T-helper 1 cell (primary cell): ENCODE measurements at places on chromosomes 6 and 20.

- DNase-seq = no peak
These were observed 62.6 kb downstream of the FAM50B start for GRCh38 chr6:3911614-3912336.

DNA sequence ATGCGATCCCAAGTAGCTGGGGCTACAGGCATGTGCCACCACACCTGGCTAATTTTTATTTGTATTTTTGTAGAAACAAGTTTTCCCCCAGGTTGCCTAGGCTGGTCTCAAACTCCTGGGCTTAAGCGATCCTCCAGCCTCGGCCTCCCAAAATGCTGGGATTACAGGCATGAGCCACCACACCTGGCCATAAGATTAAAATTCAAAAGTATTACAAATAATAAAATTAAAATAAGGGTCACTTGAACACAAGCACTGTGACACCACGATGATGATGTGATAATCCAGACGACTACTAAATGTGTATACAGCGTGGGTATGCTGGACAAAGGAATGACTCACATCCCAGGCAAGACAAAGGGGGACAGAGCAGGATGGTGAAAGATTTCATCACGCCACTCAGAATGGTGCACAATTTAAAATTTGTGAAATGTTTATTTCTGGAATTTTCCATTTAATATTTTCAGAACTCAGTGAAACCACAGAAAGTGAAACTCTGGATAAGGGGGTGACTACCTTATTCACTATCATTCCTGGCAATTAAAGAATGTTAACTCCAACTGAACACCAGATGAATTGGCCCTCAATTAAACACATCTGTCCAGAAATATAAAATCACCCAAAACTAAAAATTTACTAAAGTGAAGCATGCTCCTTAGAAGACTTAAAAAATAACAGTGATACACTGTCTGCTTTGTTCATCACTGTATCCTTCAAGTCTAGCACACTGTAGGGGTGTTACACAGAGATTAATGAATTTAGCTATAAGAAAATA, 13.1 kb downstream of the B4GALT5 start:
- DNase-seq = no peak

DNA sequence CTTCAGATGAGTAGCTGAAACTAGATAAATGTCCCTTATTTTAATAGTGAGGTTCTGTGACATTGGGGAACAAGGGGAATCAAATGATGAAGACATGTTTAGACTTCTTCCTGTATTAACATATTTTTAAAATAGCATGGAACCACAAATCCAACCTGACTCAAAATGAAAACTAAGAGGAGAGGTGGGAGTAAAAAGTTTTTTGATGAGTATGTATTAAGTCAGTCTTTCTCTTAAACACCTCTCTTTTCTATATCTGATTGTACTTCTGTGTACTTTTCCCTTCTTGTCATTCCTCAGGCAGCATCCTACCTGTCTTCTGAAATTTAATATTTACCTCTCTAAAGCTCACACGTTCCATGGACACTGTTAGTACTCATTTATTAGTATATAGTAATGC, 8.7 kb upstream of the SDHAF4 start:
- no peak for DNase-seq

GRCh38 chr6:106670236-106670635, 40.9 kb downstream of the QRSL1 start:
- DNase-seq = no peak

- DNase-seq = no peak
These were observed 123.8 kb downstream of the QKI start for GRCh38 chr6:163538331-163538730.

GRCh38 chr6:57198926-57199636, 23.0 kb downstream of the RAB23 start:
- DNase-seq = no peak

DNA sequence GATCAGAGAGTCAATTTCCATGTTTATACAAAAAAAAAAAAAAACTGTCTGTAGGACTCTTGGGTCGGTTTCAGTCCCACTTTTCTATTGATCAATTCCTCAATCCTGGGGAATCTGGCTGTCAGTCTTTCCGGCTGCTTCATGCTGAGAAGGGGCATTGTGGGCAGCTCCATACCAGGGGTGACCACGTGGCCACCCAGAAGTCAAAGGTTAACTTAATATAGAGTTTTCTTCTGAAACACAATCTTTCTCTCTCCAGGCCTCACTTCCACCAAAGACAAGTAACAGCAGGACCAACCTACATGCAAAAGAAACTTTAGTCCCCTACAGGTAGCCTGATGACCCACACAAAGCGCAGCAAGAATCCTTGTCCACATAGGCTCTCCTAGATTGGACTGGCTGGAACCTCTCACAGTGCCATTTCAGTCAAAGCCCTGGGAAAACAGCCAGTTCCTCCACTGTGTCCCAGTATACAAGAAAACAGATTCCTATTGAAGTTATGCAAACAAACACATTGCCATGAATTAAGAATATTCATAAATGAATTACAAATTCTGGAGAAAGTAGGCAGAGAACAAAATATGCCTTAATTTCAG, 18.5 kb upstream of the SERPINB9 start:
- DNase-seq = no peak

- peak; percentile 12 for DNase-seq
These were observed 45.6 kb upstream of the RAB23 start for GRCh38 chr6:57267586-57268293.

DNA sequence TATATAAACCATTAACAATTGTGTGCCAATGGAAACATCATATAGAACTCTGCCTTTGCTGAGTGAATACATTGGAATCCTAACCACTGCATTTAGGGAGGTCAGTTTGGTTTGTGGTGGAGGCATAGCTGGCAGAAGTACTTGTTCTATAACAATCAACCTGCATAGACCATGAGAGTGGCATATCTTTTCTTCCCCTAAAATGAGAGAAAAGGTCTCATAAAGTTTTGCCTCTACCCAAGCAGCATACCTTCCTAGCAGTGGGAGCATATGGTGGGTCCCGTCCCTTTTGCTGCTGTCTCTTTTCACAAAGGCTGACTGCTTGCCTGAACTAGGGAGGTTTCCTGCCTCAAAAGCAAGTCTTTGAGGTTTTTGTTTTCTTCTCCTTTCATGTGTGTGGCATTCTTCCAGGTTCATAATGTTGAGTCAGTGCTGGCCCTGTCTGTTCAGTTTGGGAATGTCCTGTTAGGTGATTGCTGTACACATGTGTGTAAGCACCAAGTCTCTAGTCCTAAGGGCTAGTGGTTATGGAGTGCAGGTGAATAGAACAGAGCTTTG, 61.2 kb upstream of the SUPT3H start:
- DNase-seq = no peak

GRCh38 chr6:161755080-161755479, 481.2 kb upstream of the AGPAT4 start:
- no peak for DNase-seq

DNA sequence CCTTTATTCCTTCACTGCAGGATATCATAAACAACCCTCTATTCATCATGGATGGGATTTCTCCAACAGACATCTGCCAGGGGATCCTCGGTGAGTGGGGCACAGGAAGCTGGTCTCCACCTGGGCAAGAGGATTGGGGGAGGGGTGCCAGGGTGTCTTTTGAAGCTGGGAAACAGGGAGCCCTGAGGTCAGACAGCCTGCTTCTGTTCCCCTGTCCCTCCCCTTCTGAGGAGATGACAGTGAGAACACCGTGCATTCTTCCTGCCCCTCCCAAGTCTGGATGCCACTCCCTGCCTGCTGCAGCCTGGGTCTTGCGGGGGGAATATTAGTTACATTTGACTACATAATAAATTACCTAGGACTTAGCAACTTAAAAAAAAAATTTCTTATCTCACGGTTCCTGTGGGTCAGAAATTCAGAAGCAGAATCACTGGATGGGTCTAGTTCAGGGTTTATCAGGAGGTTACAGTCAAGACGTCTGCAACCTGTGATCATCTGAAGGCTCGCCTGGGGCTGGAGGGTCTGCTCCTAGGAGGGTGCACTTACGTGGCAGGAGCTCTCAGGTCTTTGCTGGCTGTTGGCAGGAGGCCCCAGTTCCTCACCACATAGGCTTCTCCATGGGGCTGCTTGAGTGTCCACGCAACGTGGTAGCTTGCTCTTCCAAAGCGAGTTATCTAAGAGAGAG, 11.4 kb downstream of the CAPN11 start:
- no peak for DNase-seq

DNA sequence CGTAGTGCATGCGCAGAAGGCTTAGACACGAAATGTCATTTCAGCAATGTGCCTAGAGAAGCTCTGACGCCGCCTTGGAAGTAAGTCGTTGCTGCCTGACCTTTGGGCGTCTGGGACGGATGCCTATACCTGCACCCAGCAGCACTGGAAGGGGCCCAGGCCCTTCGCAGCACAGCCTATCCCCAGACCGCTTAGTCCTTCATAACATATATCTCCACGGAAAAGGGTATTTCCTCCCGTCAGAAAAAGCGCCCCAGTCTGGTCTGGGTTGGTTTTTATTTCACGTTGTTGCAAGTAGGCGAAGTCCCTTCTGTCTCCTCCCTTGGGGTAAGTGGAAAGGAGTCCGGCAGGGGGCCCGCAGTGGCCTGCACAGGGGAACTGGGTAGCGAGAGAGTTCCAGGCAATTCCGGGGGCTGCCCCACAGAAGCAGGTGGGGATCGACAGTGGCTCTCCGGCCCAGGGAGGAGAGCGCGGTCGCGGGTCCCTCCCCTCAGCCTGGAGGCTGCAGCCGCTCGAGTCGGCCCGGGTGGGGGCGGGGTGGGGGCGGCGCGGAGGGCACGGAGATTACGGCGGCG, 559 bp upstream of the EYA4 start:
- DNase-seq = no peak

DNA sequence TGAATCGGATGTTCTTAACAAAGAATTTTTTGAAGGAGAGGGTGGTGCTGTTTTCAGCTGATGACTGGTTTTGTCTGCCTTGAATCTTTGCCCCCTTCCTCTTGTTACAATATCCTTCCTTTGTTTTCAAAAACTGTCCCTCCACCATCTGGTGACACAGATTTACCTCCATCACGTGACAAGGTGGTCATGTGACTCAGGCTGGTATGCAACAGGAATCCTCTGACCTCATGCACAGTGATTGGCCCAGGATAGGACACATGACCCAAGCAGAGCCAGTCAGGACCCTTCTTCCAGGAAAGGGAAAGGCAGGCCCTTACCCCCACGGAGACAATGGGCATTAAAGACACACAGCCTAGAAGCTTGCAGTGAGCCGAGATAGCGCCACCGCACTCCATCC, 84.7 kb upstream of the MC3R start:
- DNase-seq = no peak

DNA sequence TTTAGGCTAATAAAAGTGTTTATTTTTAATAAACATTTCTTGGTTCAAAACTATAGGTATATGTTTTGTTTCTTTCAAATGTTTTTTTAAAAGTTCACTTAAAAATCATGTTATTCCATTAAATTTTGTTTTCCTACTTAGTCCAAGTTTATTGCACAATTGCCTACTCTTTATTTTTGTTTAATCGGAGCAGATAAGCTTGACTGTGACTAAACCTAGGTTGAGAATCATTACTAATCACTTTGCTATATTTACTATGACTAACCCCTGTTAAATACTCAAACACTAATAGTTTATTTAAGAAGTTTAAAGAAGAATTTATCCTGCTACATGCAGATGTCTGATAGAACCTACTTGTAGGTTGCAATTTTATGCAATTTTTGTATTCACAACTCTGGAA, 18.8 kb downstream of the MAP3K4 start:
- DNase-seq = no peak

GRCh38 chr6:158754738-158755137, 64.4 kb downstream of the EZR start:
- DNase-seq = no peak

DNA sequence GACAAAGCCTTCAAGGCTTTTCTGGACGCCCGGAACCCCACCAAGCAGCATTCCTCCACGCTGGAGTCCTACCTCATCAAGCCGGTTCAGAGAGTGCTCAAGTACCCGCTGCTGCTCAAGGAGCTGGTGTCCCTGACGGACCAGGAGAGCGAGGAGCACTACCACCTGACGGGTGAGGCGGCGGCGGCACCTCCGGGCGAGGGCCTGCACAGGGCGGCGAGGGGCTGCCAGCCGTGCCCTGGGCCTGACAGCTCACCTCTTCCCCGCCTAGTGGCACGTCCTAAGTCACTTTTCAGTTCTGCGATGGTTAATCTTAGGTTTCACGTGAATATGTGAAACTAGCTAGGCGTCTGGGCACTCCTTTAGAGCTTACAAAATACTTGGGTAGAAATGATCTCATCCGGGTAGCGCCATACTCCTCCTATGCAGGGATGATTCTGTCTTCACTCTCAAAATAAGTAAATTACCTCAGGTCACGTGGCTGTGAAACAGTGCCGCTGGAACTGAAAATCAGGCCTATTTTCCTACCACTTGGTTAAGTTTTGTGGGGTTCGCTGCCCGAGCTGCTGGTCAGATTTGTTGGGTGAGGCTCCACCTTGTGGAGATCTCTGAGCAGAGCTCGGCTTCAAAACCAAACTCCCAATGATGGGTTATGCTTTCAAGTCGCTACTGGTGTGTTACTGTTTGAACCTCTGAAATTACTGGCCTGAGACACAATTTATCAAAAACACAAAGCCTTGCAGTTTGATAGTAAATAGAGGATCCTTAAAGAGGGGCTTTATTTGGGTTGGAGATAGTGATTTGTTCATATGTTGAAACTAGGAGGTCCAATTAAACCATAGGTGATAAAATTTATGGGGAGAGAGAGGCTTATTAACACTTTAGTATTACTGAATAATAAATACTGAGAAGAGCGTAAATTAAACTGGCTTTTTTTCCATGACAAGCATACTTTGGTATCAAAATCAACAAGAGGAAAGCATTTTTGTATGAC, 15.5 kb upstream of the CLDN20 start:
- DNase-seq = peak; percentile 29

- peak; percentile 38 for DNase-seq
These were observed 11.0 kb downstream of the TSPYL1 start for GRCh38 chr6:116268589-116269293.

- peak; percentile 41 for DNase-seq
These were observed 26.7 kb downstream of the SERPINB9 start for GRCh38 chr6:2876210-2877056.

DNA sequence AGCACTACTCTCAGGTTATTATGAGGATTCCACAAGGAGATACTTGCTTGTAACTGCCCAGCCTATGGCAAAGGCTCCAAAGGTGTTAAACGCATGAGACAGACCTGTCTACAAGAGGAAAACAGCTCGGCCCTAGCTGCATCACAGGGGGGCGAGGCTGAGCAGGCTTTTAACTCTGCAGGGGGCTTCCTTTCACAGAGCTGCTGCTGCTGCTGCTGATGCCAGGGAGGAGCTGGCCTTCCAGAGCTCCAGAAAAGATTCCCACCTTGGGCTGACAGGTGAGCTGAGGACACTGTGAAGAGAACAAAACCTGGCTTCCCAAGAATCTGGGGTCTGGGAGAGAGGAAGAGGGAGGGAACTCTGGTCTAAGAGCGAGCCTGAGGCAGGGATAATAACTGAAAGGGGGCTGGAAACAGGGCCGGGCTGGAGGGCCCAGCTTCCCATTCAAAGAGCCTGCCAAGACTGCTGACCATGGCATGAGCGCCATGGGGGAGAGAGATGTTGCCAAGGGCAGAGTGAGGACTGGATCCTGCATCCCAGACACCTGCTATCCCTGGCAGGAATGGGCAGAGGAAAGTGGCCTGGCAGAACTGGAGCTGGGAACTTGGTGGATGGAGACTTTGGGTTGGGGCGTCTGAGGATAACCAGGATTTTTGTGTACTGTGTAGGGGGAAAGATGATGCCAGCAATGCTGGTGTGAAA, 211.1 kb upstream of the LRFN2 start:
- DNase-seq = no peak

GRCh38 chr6:50825375-50826036, 6.8 kb downstream of the TFAP2B start:
- no peak for DNase-seq
